Stimulated activated CD8-positive, alpha-beta memory T cell treated with anti-CD3 and anti-CD28 coated beads, Interleukin-15, amount 100 ng/mL, for 1 hour (primary cell): ENCODE measurements at places on chromosomes 1 and 21.

DNA sequence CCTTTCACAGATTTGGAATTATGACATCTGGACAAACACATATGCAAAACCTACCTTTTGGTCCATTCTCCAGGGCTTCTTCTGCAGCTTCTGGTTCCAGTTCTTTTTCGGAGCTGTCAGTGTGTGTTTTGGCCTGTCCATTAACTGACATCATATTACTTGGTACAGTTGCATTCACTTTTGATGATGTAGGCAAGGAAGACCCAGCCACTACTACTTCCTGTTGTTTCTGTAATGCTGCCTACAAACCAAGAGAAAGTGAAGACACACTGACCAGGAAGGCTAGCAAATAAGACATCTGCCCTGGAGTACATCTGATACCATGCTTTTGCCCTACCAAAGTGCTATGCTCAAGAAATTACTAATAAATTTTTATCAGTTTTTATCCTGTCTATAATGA lies 31.9 kb downstream of the ACBD3 start:
- no peak for DNase-seq

- no peak for DNase-seq
These were observed 32.7 kb upstream of the MTR start for GRCh38 chr1:236762410-236762809.

DNA sequence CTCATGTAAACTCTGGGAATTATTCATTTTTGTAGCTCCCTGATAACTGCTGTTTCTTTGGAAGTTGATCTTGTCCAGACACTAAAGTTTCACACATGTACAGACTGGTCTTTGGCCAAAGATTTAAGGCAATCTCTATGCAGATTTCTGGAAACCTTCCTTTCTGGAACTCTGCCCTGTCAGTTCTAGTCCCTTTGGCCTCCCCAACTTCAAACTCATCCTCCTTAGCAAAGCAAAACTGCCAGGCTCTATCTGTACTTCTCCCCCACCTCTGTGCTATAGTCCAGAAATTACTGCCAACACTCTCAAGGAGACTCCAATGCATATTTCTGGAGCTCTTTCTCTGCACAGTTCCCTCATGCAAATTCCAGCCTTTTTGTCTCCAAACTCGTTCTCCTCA lies 36.5 kb downstream of the C1orf198 start:
- no peak for DNase-seq

DNA sequence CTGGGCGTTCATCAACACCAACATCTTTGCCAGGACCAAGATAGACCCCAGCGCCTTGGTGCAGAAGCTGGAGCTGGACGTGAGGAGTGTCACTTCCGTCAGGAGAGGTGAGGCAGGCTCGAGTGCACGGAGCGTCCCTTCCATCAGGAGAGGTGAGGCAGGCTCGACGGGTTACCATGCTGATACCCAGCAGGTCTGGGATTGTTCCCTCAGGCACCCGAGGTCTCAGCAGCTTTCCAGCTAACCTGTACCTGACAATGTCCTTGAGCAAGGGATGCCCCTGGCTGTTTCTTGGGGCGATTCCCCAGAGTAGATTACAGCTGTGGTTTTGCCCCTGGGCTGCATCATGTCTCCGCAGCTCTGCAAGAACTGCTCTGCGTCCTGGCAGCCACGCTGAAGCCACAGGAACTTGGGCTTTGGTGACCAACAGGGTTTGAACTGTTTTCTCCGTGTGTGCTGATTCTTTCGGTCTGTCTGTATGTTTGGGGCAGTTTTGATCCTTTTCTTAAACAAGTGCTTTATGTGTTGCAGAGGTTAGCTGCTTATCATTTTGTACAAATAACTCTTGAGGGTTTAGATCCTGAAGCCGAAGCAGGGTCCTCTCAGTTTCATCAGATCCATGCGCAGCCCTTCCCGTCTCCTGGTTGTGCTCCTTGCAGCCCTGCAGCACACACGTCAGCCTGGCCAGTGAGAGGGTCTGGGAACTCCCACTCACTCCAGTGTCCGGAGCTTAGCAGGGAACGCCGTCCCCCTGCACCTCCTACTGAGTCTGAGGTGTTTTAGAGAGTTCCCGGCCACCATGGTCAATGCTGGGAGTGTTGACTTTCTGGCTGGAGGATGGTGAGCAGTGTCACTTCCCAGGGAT lies 4.1 kb downstream of the SLX9 start:
- no peak for DNase-seq

DNA sequence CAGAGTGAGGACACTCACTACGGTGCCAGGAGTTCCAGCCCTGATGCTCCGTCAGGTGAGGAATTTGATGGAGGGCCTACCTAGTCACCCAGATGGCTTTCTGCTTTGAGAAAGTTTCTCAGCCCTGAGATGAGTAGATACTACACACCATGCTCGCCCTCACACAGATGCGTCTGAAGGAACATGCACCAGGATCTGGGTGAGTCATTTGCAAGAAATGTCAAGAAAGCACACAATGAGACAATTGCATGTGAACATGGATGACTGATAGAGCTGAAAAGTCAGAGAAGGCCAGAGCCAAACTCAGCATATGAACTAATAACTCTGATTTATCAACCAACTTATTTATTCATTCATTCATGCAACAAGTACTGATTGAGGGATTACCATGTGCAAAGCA lies 483.9 kb downstream of the OMA1 start:
- DNase-seq = no peak

DNA sequence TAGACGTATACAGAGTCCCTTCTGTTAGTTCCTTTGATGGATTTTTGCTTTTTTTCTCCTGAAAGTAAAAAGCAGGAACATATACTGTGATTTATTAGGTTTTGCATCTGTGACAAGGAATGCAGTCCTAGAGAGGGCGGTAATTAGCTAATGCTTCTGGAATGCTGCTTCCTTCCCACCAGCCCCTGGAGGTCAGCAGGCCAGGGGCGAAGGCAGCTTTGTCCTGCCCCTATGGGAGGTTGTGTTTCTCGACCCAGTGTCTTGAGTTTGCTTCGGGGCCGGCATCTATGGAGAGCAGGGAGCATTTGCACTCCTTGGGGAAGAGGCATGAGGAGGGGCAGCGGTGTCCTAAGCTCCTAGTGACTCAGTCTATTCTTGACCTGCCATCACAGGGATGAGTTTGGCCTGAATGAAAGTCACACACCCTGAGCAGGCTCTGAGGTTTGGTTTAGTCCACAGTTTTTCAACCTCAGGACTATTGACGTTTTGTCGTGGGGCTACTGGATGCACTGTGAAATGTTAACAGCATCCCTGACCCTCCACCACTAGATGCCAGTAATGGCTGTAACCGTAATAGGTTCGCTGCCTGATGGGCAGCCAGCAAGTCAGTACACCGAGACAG lies 85.0 kb upstream of the KCNJ15 start:
- DNase-seq = no peak

- no peak for DNase-seq
These were observed 51.8 kb upstream of the FAM89A start for GRCh38 chr1:231091831-231092301.

DNA sequence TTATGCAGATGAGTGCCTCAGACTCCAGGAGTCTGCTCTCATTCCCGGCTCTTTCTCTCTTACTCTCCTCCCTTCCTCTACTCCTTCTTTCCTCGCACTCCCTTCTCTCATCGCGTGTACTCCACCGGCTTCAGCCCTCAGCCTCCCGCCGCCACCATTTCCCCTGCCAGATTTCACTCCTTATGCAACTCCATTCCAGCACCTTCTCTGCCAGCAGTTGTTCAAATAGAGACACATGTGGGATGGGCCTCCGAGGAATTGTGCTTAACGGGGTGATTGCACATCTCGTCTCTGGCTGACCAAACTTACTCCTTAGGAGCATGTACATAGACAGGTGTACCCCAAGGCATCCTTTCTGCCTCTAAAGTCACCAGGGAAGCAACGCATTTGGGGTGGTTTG lies 2.1 kb downstream of the CNTN2 start:
- DNase-seq = no peak

- DNase-seq = no peak
These were observed 98.8 kb downstream of the ZFYVE9 start for GRCh38 chr1:52240592-52241210.

DNA sequence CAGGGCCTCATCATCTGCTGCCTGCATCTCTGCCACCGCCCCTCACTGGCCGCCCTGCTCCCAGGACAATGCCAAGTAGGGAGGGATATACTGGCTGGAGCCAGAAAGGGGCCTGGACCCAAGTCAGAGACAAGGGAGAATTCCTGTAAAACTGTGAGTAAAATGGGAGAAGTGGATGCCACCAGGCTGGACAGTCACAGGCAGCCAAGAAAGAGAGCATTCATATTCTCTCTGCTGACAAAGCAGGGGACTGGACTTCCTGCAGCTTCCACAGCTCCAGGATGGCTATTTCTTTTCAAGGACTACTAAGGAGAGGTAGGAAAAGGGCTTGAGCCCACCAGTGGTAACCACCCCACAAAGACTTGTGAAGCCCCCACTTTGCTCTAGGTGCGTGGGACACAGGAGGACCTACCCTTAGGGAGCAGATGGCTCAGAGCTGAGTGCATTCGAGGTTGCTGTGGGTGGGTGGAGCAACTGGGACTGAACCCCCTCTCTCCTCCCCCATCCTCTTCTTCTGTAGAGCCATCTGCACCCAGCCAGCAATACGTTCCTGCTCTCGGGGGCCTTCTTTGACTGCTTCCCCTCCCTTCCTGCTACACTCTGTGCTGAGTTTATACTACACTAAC lies 57.5 kb downstream of the GLIS1 start:
- no peak for DNase-seq

DNA sequence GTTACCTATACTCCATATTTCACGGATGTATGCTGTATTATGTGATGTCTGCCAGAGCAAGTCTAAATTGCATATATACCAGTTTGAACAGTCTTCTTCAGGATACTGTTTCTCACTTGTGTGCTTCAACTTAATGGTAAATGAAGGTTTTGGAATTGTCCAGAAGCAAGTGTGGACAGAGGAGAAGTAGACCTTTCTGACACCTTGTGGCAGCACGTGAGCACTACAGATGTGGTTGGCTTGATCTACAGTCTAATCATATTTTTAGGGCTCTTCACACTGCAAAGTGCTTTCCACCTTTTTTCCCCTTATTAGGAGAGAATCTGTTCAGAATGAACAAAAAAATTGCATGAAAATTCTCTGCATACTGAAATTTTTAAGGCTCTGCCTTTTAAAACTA lies 10.9 kb downstream of the MORC3 start:
- DNase-seq = no peak

DNA sequence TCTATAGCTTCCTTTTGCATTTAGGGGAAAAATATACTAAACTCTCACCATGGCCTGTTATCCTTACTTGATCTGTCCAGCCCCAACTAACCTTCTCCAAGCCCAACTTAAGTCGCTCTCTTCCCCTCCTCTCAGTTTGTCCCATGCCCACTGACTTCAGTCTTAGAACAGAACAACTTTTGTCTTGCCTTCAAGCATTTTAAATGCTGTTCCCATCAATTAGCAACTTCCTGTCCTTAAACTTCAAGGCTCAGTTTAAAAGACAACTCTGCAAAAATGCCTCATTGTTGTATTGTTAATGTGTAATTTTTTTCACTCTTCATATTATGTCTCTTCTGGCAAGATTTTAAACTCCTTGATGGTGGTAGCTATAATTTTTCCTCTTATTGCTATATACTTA lies 526.9 kb downstream of the NEGR1 start:
- DNase-seq = no peak

DNA sequence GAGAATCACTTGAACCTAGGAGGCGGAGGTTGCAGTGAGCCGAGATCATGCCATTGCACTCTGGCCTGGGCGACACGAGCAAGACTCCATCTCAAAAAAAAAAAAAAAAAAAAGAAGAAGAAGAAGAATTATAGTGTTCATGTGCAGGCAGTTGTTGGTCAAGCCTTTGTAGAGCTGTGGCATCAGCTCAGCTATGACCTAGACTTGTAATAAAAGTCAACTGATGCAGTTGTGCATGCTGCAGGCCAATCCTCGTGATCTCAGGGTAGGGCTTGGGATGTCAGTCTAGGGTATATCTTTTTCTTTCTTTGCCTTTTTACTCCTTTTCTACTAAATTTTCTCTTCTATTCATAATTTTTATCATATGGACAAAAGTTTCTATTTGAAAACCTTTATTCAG lies 76.2 kb downstream of the C1orf21 start:
- no peak for DNase-seq

- DNase-seq = no peak
These were observed 27.2 kb downstream of the TENT5C start for GRCh38 chr1:117633068-117633345.

- DNase-seq = no peak
These were observed 223.6 kb downstream of the SRGAP2C start for GRCh38 chr1:121408354-121408753.

GRCh38 chr1:198778049-198778448 lies 139.2 kb downstream of the PTPRC start:
- no peak for DNase-seq

DNA sequence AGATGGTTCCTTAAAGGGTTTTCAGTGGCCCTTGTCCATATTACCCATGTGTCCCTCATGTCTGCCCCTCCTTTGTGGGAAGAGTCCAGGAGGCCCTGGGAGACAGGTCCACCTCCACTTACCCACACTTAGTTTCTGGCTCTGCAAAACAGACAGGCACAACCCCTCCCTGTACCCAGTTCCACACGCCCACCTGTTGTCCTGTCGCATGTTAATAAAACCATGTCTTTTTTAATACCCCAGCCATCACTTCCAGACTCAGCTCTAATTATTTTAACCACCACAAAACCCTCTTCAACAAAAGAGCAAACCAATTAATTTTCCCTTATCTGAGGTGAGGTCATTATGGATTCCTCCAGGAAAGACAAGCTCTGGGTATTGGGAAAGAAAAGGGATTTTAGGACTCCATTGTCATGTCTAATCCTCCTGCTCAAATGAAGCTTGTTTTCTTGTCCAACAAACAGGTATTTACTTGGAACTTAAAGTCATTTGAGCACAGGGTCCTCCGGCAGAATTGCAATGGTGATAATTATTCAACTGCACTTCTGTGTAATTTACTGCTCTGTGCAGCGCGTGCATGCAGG lies 68.9 kb downstream of the CCDC185 start:
- DNase-seq = no peak

DNA sequence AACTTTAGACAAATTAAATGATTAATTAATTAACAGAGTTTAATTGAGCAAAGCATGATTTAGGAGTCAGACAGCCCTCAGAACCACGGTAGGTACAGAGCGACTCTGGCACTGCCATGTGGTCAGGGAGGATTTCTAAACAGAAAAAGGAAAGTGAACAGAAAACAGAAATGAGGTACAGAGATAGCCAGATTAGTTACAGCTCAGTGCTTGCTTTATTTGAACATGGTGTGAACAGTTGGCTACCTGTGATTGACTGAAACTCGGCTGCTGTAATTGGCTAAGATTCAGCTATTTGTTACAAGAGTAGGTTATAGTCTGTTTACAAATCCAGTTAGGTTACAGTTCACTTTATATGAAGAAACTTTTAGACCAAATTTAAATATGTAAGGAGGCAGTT lies 163.0 kb upstream of the TNR start:
- no peak for DNase-seq

DNA sequence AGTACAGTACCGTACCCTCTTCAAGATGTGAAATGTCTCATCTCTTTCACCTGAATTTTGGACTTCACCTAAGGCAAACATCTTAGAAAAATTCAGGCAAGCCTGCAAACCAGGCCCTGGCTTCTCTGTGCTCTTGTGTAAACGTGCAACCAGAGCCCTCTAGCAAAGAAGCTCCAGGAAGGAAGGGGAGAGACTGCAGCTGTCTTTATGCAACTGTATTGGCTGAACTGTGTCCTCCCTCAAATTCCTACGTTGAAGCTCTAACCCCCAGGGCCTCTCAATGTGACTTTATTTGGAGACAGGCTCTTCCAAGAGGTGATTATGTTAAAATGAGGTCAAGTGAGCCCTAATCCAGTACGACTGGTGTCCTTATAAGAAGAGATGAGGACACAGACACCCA lies 60.3 kb downstream of the SLC45A1 start:
- no peak for DNase-seq
